Epithelial cell of proximal tubule (primary cell): ENCODE measurements at places on chromosomes 1 and 21. TPM values are rescaled to one million over a fixed set of nuclear protein-coding genes. Genes with fewer than 3 reads are reported as not detected.

DNA sequence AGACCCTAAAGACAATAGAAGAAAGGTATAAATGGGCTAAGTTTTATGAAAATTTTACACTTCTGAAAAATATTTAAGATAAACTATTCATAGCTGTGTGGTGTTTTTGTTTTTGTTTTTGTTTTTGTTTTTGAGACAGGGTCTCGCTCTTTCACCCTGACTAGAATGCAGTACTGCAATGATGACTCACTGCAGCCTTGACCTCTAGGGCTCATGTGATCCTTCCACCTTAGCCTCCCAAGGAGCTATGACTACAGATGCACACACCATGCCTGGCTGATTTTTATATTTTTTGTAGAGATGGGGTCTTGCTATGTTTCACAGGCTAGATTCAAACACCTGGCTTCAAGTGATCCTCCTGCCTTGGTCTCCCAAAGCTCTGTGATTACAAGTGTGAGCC is 66.6 kb downstream of the PUM1 start:
- DNase-seq, result no peak

DNA sequence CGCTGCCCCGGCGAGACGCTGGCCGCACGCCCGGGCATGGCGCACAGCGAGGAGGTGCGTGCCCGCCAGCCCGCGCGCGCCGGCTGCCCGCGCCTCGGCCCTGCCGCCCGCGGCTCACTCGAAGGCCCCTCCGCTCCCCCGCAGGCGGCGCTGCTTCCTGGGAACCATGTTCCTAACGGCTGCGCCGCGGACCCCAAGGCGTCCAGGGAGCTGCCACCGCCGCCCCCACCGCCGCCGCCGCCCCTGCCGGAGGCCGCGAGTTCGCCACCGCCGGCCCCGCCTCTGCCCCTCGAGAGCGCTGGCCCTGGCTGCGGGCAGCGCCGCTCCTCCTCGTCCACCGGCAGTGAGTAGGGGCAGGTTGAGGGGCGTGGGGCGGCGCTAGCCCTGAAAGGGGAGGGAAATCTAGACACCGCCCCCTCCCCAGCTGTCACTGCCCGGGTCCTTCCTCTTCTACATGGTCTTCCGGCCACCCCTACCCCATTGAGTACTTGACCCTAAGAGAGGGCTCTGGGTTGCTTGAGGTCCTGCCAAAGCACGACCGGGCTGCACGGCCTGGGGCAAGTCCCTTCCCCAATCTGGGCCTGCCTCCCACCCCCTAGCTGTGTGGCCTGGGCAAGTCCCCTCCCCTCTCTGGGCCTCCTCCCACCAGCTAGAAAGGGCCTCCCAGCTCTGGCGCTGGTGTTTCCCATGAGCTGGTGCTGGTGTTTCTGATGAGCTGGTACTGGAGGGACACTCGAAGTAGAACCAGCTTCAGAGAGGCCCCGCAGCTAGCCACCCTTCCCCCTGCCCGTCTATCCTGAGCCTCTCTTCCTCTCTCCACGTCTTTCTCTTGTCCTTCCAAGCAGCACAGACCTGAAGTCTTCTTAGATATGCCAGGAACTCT is 17.0 kb downstream of the TNFRSF25 start:
- no peak for DNase-seq

- no peak for DNase-seq
These were observed 24.5 kb upstream of the EPHA2 start for GRCh38 chr1:16180291-16180824.

GRCh38 chr1:236808564-236809130 is 13.6 kb downstream of the MTR start:
- DNase-seq, result peak; percentile 9

- DNase-seq, result no peak
These were observed 7.4 kb upstream of the DPH5 start for GRCh38 chr1:101033017-101033416.

DNA sequence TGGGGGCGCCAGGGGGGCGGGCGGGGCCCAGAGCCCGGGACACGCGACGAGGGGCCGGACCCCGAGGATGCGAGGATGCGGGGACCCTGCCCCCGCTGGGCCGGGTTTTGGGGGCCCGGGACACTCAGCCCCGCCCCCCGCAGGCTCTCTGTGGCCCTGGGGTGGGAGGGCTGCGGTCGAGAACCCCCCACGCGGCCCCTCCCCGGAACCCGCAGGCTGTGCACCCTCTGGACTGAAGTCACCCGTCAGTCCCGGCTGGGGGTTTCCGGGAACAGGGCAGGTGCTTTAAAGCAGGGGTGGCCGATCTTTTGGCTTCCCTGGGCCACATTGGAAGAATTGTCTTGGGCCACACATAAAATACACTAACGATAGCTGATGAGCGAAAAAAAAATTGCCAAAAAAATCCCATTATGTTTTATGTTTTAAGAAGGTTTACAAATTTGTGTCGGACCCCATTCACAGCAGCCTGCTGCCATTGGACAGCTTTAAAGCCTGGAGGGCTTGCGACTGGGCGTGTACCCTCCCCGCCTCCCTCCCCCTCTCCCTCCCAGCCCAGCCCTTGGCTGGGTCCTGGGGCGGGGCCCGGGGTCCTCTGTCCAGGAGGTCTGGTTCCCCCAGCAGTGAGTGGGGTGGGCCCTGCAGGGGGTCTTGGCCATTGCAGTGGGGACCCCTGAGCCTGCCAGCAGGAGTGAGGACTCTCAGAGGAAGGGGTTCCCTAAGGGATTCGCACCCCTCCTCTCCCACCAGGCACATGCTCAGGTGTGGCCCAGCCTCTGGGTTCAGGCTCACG is 21.6 kb upstream of the C1orf159 start:
- DNase-seq, result no peak

- DNase-seq, result peak; percentile 59
These were observed 40.2 kb downstream of the TBX19 start for GRCh38 chr1:168320800-168321450.

- DNase-seq, result no peak
These were observed 85.2 kb downstream of the HIVEP3 start for GRCh38 chr1:41833519-41834000.

- DNase-seq, result no peak
These were observed 114.6 kb upstream of the PRDX6 start for GRCh38 chr1:173362543-173362942.

DNA sequence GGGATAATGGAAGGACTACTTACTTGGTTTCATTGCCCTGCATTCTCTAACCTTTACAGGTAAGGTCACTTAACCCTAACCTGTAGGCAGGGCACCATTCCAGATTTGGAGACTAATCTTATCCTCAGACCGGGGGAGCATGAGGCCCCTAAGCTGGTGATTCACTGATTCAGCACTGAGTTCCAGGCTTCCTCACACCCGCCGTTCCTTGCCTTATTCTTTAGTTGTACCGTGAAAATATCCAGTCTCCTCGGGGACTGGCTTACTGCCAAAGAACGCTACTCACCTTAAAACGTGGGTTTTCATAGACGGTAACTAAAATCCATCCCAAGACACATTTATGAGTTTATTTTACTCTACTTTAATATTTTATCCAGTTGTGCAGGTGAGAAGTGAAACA is 44.3 kb upstream of the COL24A1 start:
- no peak for DNase-seq

GRCh38 chr1:53658489-53659230 is 80.3 kb downstream of the GLIS1 start:
- DNase-seq, result no peak

DNA sequence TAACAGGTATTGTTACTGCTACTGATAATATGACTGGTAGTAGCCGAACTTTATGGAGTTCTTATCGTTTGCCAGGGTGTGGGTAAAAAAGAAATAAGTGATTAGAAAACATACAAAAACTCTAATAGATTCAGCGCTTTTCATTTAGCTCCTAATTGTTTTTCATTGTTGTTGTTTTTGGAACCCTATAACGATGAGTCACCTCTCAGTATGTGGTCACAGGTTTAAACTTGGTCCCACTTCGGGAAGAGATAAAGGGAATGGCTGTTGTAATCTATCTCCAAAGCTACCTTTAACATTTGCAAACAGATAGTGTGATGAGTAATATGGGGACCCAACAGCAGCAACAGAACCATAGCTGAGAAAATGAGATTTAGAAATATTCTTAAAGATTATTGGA is 62.7 kb upstream of the BCL10 start:
- DNase-seq, result no peak

GRCh38 chr1:91693557-91693956 is 192.4 kb downstream of the TGFBR3 start:
- no peak for DNase-seq

DNA sequence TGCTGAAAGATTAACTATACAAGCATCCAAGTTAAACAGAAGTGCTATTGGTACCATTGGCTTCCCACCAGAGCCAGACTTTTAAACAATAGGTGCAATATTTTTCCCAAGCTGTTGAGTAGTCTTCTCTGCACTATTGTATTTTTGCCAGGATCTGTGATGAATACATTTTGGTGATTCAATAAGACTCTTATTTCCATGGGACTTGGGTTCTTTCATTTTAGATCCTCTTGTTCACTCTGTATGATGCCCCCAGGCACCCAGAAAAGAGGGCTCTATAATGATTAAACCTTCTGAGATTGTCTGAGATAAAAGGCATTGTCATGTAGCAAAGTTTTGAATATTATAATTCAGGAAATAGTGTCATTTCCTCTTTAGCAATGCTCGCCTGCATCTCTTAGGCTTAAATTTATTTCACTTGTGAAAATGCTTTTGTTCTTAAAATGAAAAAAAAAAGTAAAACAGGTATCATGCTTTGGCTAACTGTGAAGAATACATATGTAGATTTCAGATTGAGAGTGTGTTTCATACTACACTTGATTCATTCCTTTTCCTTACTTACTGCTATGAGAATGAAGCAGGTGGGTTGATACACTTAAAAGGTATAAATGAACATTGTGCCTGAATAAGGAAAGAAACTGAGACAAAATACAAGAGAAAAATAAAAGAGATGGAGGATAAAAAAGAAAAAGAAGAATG is 275.0 kb downstream of the HMCN1 start:
- no peak for DNase-seq

- DNase-seq, result no peak
These were observed 2.6 kb upstream of the DVL1 start for GRCh38 chr1:1351511-1352427.

- no peak for DNase-seq
These were observed 4.7 kb downstream of the MR1 start for GRCh38 chr1:181038399-181038873.

The GBP7 gene
- total RNA-seq, result not detected in 2 replicates

The C8B gene
- not detected in 2 replicates for total RNA-seq

The OR2W3 gene
- 2.2 TPM in 1 of 2 replicates, not detected in the other for total RNA-seq

The RAVER2 gene
- total RNA-seq, result 6.9 and 9.8 TPM in 2 replicates

The CXADR gene
- total RNA-seq, result 21.1 and 22.1 TPM in 2 replicates

The AMY2A gene
- total RNA-seq, result not detected in 2 replicates

The TSPAN1 gene
- 71.6 and 117 TPM in 2 replicates for total RNA-seq

The CLIC6 gene
- total RNA-seq, result 0.58 and 1.3 TPM in 2 replicates
